ENCODE measurements at places on chromosomes 4 and X.

DNA sequence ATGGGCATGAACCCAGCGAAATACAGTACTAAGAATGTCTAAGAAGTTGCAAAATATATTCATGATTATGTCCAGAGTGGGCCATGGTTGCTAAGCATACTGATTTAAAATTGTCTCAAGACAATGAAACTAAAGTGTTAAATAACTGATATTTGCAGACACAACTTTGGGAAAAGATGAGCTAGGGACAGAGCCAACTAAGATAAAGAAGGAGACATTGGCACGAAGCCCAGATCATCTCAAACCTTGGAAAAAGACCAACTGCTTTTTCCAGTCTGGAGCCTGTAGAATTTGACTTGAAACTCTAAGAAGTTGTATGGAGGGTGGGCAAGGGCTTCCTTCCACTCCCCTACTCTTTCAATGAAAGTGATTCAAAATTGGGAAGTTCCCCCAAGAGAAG, 108.5 kb upstream of the GLRA2 start:
- no peak for DNase-seq

GRCh38 chr4:81881855-81882621, 410.3 kb upstream of the RASGEF1B start:
- no peak for DNase-seq

DNA sequence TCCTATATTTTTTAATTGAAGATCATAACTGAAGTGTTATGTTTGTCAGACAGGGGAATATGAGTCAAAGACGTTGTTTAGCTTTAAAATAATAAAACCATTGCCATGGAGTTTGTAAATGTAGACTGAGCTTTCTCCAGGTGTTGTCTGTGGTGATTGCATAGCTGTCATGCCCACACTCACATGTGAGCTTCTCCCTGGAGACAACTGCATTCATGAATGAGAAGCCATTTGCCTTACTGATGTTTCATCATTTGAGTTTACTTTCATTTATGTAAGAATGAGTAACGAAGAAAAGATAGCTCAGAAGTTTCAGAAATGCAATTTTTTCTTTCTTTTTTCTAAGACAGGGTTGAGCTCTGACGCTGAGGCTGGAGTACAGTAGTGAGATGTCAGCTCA, 339.1 kb downstream of the GALNTL6 start:
- DNase-seq = no peak

GRCh38 chr4:150990993-150991392, 24.1 kb downstream of the LRBA start:
- DNase-seq = no peak

- peak; percentile 66 for DNase-seq
Observed at GRCh38 chrX:119887721-119888425, 7.8 kb upstream of the AKAP14 start.

DNA sequence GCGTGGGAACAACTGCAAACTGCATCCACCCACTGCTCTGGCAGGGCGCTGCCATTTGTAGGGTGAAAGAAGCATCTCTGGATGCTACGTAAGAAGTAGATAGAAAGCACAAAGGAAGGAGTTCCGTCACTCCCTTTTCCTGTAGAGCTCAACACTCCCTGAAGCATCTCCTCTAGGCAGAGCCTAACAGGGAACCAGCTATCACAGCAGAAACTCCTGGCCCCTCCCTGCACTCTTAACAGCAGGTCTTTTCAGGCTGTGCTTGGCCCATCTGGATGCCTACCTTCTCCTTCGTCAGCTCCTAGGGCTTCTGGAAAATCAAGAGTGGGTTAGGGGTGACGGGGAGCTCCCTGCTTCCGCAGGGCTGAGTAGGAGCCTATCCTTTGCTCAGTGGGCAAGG, 112.9 kb upstream of the TLL1 start:
- no peak for DNase-seq

DNA sequence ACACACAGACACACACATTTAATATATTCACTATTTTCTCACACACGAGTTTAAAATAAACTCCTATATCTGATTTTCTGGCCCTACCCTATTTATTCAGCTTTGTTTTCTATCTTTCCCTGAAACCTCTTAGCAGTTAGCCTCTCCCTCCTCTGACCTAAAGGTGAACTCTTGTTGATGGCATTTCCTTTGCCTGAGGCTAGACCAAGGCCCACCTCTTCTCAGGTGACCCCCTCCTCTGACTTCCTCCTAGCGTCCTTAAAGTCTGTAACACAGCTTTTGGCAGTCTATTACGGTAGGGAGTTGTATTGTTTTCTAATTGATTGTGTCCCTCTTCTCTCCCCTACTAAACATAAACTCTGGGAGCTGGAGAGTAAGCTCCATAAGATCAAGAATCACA, 1.7 kb upstream of the SRPX2 start:
- no peak for DNase-seq

- no peak for DNase-seq
Observed at GRCh38 chr4:2898001-2898400, 54.4 kb downstream of the ADD1 start.

DNA sequence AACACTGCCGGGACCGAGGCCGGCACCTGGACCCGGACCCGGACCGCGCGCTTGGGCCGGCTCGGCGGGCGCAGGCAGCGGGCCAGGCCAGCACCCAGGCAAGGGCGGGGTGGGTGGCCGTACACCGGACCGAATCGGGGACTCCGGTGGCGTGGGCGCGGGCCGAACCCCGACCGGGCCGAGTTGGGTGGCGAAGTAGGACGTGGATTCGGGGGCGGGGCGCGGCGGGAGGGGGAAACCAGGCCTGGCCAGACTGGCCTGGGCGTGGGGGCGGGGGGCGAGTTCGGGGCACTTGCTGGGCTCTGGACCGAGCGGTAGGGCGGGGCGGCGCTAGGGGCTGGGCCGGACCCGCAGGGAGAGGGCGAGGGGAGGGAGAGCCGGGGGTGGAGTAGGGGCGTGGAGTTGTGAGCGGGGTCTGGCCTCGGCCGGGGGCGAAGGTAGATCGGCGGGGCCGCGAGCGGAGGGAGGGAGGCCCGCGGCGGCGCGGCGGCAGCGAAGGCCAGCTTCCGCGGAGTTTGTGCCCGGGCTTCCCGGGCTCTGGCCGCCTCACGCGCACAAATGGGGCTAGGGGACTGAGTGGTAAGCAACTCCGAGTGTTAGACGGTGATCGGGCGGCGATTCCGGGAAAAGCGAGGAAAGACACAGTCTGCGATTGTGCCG, 1.8 kb upstream of the BCORL1 start:
- DNase-seq = peak; percentile 19

DNA sequence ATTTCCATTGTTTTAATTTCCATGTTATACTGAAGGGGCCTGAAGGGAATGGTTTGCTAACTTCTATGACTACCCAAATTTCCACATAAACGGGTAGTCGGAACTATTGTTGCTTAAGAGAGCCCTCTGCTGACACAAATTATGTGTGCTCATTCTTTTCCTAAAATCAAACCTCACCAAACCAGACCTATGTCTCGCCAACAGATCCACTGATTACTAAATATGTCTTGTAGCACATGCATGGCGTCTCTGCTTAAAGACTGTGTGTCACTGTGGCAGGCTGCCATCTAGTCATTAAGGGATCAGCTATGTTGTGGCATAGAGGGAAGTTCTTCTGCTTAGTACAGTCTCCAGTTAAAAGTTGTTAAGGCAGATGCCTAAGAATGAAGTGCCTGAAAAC, 25.1 kb downstream of the PIR start:
- DNase-seq = no peak

DNA sequence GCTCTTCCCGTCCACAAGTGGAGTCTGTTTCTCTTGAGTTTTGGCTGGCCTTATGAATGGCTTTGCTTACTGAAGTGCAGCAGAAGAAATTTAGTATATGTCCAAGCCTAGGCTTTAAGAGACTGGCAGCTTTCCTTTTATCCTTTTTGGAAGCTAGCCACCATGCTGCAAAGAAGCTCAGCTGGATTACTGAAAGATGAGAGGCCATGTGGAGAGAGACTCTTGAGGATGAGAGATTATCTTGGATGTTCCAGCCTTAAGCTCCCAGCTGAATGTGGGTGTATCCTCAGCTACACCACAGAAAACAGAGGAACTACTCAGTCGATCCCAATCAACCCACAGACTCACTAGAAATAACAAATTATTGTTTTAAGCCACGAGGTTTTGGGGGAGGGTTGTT, 12.5 kb downstream of the CCNG2 start:
- no peak for DNase-seq
